ENCODE measurements at places on chromosomes 4 and X.

GRCh38 chr4:88215351-88215750 lies 56.9 kb upstream of the ABCG2 start:
- peak; percentile 10 for DNase-seq

DNA sequence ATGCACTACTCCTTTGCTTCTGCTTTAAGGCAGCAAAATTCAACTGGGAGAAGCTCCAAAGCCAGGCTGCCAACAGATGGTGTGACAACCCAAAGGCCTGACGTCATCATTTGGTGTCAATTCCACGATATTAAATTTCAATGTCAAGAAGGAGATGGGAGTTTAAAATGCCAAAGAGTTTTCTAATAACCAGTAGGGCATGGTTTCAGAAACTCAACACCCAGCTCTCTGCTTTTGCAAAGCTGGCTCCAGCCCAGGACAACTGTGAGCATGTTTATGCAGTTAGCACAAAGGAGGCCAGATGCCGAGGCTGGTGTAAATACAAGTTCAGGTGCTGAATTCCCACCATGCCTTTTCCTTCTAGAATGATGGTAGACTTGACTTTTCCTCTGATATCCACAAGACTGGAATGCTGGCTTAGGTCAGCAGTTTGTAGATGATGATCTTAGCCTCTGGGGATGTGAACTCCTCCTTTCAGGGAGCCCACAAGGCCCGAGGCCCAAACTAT lies 67.3 kb downstream of the AFAP1 start:
- DNase-seq = peak; percentile 95

- no peak for DNase-seq
Observed at GRCh38 chrX:153549807-153550206, 32.4 kb downstream of the ATP2B3 start.

GRCh38 chrX:50691820-50692219 lies 122.2 kb downstream of the SHROOM4 start:
- peak; percentile 51 for DNase-seq

GRCh38 chr4:173319696-173320095 lies 14.5 kb downstream of the HMGB2 start:
- peak; percentile 66 for DNase-seq

GRCh38 chr4:17134565-17134964 lies 236.1 kb upstream of the LDB2 start:
- DNase-seq = peak; percentile 7

DNA sequence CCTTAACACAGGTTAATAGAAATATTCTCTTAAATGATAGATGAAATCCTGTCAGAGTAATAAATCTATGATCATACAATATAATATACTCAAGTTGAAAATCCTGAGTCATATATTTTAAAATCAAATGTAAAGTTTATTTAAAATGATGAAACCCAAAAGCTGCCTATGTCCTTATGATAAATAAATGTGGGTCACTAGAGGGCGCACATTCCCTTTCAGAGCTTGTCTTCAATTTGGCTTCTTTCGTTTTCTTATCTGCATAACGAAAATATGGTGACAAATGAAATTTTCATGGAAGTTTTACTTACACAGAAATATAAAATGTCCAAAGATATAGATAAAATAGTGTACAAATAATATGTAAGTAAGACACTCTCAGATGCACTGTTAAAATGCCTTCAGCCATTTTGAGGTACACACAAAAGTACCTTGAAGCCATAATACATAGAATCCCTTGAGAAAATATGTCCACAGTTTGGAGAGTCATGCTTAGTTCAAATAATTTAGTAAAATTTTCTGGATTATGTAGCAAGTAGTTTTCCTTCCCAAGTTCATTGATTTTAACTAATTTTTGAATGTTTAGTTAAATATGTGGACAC lies 680.4 kb downstream of the DMD start:
- peak; percentile 8 for DNase-seq

- peak; percentile 9 for DNase-seq
Observed at GRCh38 chrX:40298572-40299479, 201.1 kb upstream of the BCOR start.

DNA sequence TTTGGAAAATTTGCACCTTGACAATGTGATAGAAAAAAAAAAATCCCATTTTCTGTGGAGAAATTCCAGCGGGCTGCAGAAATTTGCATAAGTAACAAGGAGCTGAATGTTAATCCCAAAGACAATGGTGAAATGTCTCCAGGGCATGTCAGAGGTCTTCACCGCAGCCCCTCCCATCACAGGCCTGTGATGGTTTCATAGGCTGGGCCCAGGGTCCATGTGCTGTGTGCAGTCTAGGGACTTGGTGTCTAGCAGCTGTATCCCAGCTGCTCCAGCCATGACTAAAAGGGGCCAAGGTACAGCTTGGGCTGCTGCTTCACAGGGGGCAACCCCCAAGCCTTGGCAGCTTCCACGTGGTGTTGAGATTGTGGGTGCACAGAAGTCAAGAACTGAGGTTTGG lies 85.2 kb downstream of the ADGRA3 start:
- DNase-seq = no peak

DNA sequence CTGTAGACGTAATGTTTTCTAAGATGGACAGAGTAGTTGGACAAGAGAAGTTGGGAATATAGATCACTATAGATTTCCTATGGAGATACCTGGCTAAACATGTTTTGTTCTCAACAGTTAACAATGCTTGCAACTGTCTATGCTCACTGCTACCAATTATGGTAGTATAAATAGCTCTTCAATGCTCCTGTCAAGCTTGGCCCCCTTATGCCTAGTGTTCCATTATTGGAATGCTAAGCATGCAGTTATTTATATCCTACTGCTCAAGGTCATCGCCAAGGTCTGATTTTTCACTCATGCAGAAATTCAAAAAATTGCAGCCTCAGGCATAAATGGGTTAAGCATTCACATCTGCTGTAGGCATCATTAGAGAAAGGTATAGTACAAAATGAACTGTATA lies 519.0 kb downstream of the IL15 start:
- peak; percentile 57 for DNase-seq

- DNase-seq = no peak
Observed at GRCh38 chrX:64198036-64198435, 7.5 kb downstream of the AMER1 start.

DNA sequence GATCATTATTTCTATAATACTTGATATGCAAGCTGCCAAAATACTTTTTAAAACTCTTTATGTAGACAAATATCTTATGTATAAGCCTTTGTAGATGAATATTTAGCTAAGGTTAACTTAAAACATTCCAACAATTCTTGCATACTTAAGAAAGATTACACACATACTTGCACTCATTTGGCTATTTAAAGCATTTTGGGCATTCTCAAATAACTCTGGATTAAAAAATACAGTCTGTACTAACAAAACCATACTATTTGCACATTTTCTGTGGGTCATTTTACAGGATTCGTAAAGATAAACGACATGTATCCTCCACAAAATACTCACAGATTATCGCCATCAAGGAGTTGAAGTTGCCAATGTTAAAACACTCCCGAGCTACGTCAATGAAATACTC lies 26.5 kb downstream of the RASGEF1B start:
- no peak for DNase-seq

GRCh38 chr4:2600878-2601277 lies 64.4 kb downstream of the FAM193A start:
- no peak for DNase-seq

DNA sequence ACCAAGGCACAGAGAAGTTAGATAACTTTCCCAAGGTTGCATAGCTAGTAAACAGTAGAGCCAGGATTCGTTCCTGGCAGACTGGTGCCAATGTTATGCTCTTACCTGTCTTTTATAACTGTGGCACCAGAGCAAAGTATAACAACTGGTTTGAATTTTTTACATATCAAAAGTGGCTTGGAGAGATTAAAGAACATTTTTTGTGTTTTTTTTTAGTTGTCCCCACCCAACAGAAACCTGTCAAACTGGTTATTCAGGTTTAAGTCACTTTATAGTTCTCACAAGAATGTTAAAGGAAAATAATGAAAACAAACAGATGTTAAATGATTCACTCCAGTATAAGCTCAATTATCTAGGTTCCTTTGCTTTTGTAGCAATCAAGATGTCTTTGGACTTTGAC lies 15.6 kb upstream of the FAM47E start:
- DNase-seq = no peak

DNA sequence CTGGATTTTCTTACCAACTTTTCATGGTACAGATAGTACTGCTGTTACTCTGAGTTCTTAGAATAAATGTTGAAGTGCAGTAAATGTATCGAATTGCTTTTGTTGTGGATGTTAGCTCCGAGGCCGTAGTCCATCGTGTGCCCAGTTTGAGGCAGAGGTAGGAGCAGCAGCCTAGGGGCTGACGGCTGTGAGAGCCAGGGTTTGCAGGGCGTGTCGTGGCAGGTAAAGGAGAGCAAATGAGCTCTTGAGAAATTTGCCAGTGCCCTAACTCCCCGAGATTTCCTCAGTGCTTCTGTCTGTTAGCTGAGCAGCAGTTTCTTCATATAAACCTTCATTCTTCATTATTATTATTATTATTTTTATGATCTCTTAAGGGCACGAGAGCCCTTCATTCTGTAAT lies 21.6 kb downstream of the PRIMPOL start:
- no peak for DNase-seq

DNA sequence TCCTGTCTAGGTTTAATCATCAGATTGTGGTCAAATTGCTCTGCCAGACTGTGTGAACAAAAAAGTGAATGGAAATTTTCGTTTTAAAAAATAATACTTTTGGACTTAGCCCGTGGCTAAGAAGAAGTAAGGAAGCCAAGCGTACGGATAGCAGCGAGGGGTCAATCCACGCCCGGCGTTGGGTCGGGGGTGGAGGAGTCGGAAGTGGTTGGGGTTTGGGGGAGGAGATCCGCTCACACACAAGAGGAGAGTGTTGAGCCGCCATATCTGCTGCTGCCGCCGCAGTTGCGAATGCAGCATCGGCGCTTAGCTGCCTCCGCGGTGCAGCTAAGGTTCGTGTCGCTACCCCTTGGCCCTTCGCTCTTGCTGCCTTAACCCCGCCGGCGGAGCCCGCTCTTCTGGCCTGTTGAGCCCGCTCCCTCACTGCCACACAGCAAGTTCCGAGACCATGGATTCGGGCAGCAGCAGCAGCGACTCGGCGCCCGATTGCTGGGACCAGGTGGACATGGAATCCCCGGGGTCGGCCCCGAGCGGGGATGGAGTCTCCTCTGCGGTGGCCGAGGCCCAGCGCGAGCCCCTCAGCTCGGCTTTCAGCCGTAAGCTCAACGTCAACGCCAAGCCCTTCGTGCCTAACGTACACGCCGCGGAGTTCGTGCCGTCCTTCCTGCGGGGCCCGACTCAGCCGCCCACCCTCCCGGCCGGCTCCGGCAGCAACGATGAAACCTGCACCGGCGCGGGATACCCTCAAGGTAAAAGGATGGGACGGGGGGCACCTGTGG lies at the start of gene GSPT2:
Gene GSPT2, plus strand, starts transcription at position 264 of the 779 bp plus-strand sequence. Its CDS starts 185 bp downstream, at position 449.
- peak; percentile 73 for DNase-seq

- no peak for DNase-seq
Observed at GRCh38 chr4:122679317-122679716, 53.2 kb upstream of the BBS12 start.

DNA sequence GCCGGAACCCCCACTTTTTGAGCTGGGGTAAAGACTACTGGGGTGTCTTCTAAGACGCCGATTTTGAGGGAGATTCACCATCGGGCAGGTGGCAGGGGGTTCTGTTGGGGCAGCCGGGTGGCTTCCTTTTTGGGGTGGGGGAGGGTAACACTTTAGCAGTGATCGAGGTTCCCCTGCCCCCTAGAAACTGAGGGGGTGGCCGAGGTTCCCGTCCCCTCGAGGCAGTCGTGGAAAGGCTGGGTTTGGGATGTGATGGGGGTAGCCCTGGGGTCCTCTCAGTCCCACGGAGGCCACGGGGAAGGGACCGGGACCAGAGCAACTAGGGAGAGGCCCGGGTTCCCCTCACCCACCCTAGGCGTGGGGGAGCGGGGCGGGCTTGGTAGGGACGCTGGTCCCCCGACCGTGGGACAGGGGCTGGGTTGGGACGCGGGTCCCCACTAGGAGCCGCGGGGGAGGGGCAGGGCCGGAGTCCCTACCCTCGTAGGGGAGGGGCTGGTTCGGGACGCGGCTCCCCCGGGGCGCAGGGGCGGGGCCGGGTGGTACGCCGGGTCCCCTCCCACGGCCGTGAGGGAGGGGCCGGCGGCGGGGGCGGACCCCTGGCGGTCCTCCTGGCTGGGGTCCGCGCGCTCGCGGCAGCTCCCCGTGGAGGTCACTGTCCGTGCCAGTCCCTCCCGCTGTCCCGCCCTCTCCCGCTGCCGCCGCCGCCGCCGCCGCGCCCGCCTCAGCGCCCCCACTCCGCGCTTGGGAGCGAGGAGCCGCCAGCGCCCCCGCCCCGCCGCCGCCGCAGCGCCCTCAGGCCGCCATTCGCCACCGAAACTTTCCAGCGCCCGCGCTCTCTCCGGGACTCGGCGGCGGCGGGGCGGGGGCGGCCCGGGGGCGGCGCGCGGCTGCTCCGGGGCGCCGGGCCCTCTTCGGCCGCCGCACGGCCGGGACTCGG lies at the start of gene TBL1X:
Gene TBL1X, plus strand, starts transcription at position 624 of the 937 bp plus-strand sequence. CDS start 188,529 bp downstream, outside the sequence.
- DNase-seq = peak; percentile 68

- no peak for DNase-seq
Observed at GRCh38 chr4:87926554-87927098, 48.9 kb upstream of the SPP1 start.

DNA sequence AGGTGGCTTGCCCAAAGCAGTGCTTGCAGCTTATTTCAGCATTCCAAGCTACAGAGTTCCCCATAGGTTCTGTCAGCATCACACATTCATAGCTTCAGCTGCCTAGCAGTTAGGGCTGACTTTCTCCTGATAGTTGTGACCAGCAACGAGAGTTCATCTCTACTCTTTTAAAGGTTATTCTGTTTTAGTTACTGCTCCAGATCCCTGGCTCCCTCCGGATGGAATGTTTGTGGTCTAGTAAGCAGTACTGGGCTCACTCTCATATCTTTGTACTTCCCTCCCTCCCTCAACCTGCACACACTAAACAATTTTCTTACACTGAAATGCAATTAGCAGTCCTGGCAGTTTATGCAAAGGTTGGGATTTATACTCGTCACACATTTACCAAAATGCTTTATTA lies 43.9 kb downstream of the PTTG2 start:
- peak; percentile 65 for DNase-seq

DNA sequence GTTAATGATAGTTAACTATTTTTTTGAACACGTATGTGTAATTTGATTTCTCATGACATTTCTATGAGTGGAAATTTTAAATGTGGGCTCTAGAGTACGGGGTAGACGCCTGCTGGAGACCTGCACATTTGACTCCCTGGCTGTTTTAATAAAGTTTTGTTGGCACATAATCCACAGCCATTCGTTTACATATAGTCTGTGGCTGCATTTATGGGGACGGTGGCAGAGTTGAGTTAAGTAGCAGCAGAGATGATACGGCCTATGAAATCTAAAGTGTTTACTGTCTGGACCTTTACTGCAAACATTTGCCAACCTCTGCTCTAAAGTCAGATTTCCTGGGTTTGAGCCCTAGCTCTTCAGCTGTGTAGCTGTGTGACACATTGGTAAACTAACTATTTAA lies 118.8 kb downstream of the CHRNA9 start:
- no peak for DNase-seq

- no peak for DNase-seq
Observed at GRCh38 chr4:65302145-65302544, 368.1 kb downstream of the EPHA5 start.

GRCh38 chr4:171875291-171875690 lies 62.1 kb downstream of the GALNTL6 start:
- DNase-seq = no peak

GRCh38 chr4:150826306-150826705 lies 188.8 kb downstream of the LRBA start:
- no peak for DNase-seq

- no peak for DNase-seq
Observed at GRCh38 chr4:33911959-33912358, 2332.4 kb downstream of the ARAP2 start.
